Osteocyte (in vitro differentiated cells): ENCODE measurements at places on chromosomes 11 and 22. TPM values are rescaled to one million over a fixed set of nuclear protein-coding genes. Genes with fewer than 3 reads are reported as not detected.

DNA sequence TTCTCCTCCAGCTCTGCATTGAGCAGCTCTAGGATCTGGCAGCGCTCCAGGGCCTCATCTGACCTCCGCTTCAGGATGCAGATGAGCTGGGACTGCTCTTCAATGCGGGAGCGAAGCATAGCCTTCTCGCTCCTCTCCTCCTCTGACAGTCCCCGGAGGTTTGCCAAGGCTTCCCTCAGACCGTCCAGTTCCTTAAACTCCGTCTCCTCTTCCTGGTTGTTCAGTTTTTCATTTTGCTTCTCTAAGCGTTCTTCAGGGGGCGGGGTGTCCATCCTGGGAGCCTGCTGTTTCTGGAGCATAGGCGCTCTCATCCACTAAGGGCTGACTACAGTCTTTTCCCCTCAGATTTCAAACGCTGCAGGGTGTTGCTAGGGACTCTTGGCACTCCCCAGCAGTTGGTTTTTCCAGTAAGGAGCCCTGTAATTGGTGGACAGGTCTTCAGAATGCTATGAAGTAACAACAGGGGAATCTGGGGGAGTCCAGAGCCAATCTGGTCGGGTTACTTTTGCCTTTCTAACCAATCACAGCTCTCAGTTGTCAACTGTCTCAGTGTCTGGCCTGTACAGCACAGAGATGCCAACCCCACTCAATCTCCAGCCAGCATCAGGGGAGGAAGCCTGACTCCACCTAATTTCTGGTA lies at the start of gene CCDC89:
CCDC89 (minus strand) TSS at position 376 of the 640 bp plus-strand sequence; CDS start at position 311, 65 bp downstream.
- DNase-seq, result no peak
- H3K27me3 ChIP-seq, result peaks cover 8% of the 10 kb centered on the region
- H3K27ac ChIP-seq, result no peak within 1 kb of the TSS
- H3K36me3 ChIP-seq, result no peaks in the 10 kb centered on the region
- H3K4me3 ChIP-seq, result no peak within 1 kb of the TSS

DNA sequence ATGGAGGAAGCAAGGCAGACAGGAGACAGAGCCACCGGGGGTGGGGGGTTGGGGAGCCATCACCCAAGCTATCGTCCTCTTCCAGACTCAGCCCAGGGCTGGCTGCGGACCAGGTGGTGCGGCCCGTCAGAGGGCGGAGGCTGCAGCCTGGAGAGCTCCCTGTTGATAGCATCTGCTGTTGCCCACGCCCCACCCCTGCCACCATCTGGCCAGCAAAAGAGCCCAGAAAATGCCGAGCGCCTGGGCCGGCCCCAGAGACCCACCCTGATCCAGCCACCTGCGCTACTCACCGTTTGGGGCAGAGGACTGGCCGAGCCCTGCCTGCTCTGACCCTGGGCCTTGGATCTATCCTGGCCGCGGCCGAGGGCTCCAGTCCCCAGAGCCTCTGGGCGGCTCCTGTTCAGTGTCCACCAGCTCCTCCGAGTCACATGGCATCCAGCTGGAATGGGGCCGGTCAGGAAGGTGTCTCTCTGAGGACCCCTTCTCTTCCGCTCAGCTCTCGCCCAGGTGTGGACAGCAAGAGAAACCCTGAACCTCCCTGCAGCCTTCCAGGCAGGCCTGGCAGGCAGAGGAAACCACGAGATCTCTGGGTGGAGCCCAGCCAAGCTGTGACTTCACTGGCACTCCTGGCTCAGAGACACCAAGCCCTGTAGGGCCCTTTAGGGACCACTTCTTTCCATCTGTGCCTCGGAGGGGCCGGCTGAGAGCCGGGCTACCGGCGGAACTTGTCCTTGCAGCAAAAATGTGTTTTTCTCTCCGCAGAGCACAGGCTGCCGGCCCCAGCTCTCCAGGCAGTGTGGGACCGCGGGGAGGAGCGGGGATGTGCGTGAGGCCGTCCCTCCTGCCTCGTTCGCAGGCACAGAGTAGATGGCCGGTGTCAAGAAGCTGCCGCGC lies at the start of gene MRGPRE:
MRGPRE (minus strand) TSS at position 567 of the 894 bp plus-strand sequence. CDS start 3,618 bp downstream, outside the sequence.
- peaks cover 37% of the 10 kb centered on the region for H3K27me3 ChIP-seq
- H3K4me3 ChIP-seq, result no peak within 1 kb of the TSS
- peak; percentile 83 for DNase-seq
- H3K4me1 ChIP-seq, result no peaks in the 10 kb centered on the region
- no peak within 1 kb of the TSS for H3K27ac ChIP-seq
- no peaks in the 10 kb centered on the region for H3K36me3 ChIP-seq

The SERGEF gene
- 24.0 and 27.1 TPM in 2 replicates for total RNA-seq

DNA sequence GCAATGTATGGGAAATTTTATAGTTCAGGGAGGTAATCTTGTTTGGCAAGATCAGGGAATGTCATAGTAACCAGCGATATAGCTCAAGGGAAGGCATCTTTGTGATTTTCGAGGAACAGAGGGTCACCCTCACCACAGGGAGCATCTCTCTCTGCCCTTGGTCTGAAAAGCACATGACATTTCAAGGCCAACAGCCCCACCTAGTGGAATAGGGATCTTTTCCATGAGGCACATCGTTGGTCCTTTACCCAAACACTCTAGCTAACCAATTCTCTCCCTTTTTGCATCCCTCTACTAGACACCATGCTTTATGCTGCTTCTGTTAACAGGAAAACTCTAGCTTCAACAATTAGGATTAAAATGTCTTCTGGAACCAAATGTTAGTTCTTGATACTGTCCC lies 179.0 kb downstream of the GRM5 start:
- no peaks in the 10 kb centered on the region for H3K27me3 ChIP-seq
- H3K4me1 ChIP-seq, result no peaks in the 10 kb centered on the region
- no peaks in the 10 kb centered on the region for H3K36me3 ChIP-seq
- H3K4me3 ChIP-seq, result no peak overlapping the region
- H3K27ac ChIP-seq, result no peak overlapping the region

- no peak for DNase-seq
- no peaks in the 10 kb centered on the region for H3K27me3 ChIP-seq
- H3K36me3 ChIP-seq, result no peaks in the 10 kb centered on the region
- H3K4me3 ChIP-seq, result no peak overlapping the region
- peaks cover 8% of the 10 kb centered on the region for H3K4me1 ChIP-seq
These were observed 25.5 kb downstream of the BID start for GRCh38 chr22:17748555-17749353.

The SHISAL1 gene
- 5.0 and 6.1 TPM in 2 replicates for total RNA-seq

The OR4B1 gene
- total RNA-seq, result not detected in 2 replicates

The HORMAD2 gene
- total RNA-seq, result not detected in 2 replicates

GRCh38 chr11:28104984-28105383 lies 3.0 kb downstream of the KIF18A start:
- no peak for DNase-seq
- H3K4me3 ChIP-seq, result no peak overlapping the region
- H3K36me3 ChIP-seq, result no peaks in the 10 kb centered on the region
- H3K27me3 ChIP-seq, result no peaks in the 10 kb centered on the region
- no peak overlapping the region for H3K27ac ChIP-seq

The GRIA4 gene
- not detected in 2 replicates for total RNA-seq

DNA sequence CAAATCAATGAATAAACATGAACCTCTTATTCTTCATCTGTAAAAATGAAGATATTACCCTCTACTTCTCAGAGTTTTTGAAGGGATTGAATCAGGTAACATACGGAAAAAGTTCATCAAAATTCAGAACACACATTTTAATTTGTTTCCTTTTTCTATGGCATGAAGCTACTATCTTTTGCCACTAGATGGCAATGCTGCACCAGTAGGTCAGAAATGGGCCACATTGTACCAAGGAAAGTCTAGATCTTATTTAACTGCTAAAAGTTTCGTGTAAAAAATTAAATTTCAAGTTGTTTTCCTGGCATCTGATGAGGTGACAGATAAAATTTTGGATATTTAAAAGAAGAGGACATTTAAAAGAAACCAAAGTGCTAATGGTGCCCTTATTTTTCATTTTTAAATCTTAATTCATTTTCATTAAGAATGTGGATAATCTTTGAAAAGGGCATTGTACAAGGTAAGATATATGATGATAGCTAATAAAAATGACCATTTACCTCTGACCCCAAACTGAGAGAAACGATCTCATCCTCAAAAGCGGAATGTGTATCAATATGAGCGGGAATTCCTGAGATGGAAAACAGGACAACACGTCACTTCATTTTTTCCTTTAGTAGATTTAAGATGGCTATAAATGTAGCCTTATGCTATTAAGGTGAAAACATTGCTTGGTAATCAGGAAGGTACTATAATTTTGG lies 16.1 kb downstream of the ALKBH8 start:
- H3K4me3 ChIP-seq, result no peak overlapping the region
- DNase-seq, result no peak
- peaks cover 18% of the 10 kb centered on the region for H3K36me3 ChIP-seq
- peaks cover 12% of the 10 kb centered on the region for H3K4me1 ChIP-seq

- no peak for DNase-seq
- H3K4me1 ChIP-seq, result no peaks in the 10 kb centered on the region
- no peak overlapping the region for H3K4me3 ChIP-seq
- H3K27me3 ChIP-seq, result peaks cover 7% of the 10 kb centered on the region
- H3K36me3 ChIP-seq, result no peaks in the 10 kb centered on the region
These were observed 6.9 kb downstream of the OR8B12 start for GRCh38 chr11:124536520-124536919.

GRCh38 chr11:46391578-46392420 lies at the start of gene CHRM4:
CHRM4 (minus strand) TSS chr11:46391776; CDS start chr11:46386557, 5,219 bp downstream.
- peak within 1 kb of the TSS; percentile 36 for H3K27ac ChIP-seq
- H3K4me1 ChIP-seq, result peaks cover 25% of the 10 kb centered on the region
- no peak for DNase-seq
- peak within 1 kb of the TSS; percentile 81 for H3K4me3 ChIP-seq
- peaks cover 5% of the 10 kb centered on the region for H3K36me3 ChIP-seq

The P2RY2 gene
- not detected in 2 replicates for total RNA-seq

The TCN1 gene
- total RNA-seq, result not detected in 2 replicates

DNA sequence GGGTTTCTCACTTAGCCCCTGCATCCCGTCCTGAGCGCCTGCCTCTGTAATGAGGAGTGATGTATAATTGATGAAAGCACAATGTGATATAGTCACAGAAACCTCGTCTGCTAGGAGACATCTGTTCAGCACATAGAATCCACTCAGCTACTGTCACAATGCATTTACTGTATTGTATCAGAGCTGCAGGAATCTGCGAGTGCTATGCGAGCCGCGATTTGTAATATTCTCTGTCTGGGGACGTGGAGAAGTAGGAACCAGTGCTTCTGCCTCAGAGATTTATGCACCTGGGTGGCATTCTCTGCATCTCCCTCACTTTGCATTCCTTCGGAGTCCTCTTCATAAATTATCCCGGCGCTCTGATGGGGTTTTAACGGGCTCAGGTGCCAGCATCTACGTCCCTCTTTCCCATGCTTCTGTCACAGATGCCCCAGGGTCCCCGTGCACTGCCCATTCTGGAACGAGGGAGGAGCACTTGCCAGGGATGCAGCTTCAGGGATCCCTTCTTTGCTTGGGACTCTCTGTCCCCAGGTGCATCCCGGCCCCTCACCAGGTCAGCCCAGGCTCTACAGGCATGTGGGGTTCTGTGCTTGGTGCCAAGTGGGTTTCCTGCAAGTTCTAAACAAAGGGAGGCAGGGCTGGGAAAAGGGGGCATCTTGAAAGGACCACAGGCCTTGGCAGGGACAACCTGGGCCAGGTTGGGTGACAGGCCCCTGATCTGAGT lies 205.5 kb downstream of the DSCAML1 start:
- no peak overlapping the region for H3K4me3 ChIP-seq
- no peaks in the 10 kb centered on the region for H3K4me1 ChIP-seq
- peaks cover 15% of the 10 kb centered on the region for H3K27me3 ChIP-seq
- H3K36me3 ChIP-seq, result no peaks in the 10 kb centered on the region

DNA sequence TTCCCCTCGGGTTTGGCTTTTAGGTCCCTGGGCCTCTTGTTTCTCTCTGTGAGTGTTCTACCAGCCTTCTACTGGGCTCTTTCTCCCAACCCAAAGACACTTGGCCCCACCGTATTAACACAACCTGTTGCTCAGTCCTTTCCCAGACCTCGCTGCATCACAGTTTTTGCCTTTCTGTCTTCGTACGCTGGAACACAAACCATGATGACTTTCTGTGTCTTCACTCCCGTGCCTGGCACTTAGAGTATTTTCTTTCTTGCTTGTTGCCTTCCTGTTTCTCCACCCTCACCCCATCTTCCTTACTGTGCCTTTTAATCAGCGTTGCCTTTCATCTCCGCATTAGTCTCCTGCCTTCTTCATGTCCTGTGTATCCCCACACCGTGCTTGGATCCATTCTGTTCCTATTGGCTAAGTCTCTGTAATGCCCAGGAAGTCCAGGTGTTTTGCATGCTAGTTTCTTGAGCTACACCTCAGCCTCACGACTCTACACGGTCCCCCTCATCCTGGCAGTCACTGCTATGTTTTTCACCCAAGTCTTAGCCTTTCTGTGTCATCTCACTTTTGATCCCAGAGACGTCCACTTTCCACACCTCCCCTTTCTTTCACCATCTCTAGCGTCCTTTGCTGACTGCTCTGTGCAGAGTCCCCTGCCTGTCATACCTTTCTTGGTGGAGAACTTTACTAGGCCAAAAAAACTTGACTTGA lies 1.6 kb downstream of the MARK2 start:
- no peaks in the 10 kb centered on the region for H3K27me3 ChIP-seq
- H3K4me3 ChIP-seq, result peak overlapping the region; percentile 94
- peaks cover 36% of the 10 kb centered on the region for H3K4me1 ChIP-seq

- no peaks in the 10 kb centered on the region for H3K36me3 ChIP-seq
- peaks cover 7% of the 10 kb centered on the region for H3K27me3 ChIP-seq
- H3K27ac ChIP-seq, result no peak overlapping the region
- no peaks in the 10 kb centered on the region for H3K4me1 ChIP-seq
These were observed 16.7 kb upstream of the TMPRSS4 start for GRCh38 chr11:118060081-118060661.

- H3K36me3 ChIP-seq, result peaks cover 46% of the 10 kb centered on the region
- no peak for DNase-seq
- peak overlapping the region; percentile 86 for H3K27ac ChIP-seq
- peaks cover 60% of the 10 kb centered on the region for H3K4me1 ChIP-seq
- H3K4me3 ChIP-seq, result peak overlapping the region; percentile 53
- no peaks in the 10 kb centered on the region for H3K27me3 ChIP-seq
These were observed 175.1 kb downstream of the SWAP70 start for GRCh38 chr11:9838961-9839360.

The TENM4 gene
- 69.8 and 74.1 TPM in 2 replicates for total RNA-seq

The JAML gene
- total RNA-seq, result not detected in 2 replicates

DNA sequence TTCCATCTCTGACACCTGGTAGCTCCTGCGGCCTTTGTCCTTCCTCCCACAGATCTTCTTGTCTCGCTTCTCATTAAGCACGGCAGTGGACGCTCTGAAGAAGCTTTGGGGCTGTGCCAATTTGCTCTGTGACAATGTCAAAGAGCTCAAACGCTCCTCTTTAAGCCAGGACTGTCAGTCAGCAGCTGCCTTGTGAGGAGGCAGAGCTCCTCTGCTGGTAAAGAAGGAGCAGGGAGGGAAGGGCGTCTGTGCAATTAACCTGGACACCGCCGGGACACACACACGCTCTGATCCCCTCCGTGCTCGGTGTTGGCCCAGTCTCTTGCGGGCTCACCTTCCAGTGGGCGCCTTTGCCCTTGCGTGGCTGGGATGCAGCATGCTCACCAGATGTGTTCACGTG lies 373.9 kb downstream of the BRD1 start:
- H3K27me3 ChIP-seq, result peaks cover 36% of the 10 kb centered on the region
- no peak for DNase-seq
- H3K4me3 ChIP-seq, result no peak overlapping the region

The PACS1 gene
- 83.8 and 84.9 TPM in 2 replicates for total RNA-seq

GRCh38 chr11:1150769-1151365 lies 6.9 kb upstream of the MUC5AC start:
- peaks cover 17% of the 10 kb centered on the region for H3K4me1 ChIP-seq
- H3K36me3 ChIP-seq, result no peaks in the 10 kb centered on the region
- DNase-seq, result no peak
- no peak overlapping the region for H3K4me3 ChIP-seq

The MMP13 gene
- 0.21 and 0.39 TPM in 2 replicates for total RNA-seq
